Stimulated activated CD4-positive, alpha-beta T cell treated with anti-CD3 and anti-CD28 coated beads, Interleukin-15, amount 100 ng/mL, for 48 hours (primary cell): ENCODE measurements at places on chromosomes 7 and 10.
A peak's percentile ranks its signal among the peaks of the same experiment; 100 is the strongest.

GRCh38 chr10:126417220-126417825 is 29.0 kb upstream of the ADAM12 start:
- DNase-seq = no peak

DNA sequence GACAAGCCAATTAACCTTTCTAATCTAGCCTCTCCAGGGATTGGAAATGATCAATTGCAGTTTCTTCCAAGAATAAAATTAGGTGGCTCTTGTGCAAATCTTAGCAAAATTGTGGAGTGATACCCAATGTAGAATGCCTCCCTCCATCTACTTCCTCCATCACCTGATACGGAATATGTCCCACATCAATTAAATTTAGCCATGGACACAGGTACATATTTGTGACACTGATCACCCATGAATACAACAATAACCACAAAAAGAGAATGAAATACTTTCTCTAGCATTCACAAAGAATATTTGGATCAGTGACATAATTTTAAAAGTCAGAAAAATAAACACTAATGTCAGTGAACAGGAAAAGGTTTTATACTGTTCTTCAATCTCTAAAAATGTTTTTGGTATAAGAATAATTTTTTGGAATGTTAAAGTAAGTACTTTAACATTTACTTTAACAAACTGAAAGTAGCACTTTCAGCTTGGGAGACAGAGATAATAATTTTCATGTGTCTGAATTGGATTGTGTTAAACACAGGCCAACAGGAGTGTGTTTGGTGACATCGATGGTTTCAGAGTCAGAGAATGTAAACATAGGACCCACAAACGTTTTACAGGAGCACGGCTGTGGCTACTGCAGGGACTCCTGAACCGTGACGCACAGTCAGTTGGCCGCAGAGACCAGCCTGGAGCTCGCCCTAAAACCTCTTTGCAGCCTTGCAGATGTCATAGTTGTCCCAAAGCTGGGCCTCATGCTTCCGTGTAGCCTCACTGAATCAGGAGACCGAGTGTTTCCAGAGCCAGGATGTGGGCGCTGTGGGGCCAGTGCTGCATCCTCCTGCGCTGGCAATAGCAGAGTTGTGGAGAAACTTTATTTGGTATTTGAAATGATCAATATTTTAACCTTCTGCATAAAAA is 7.2 kb downstream of the RBM20 start:
- DNase-seq = no peak

GRCh38 chr7:17985473-17986239 is 42.0 kb downstream of the PRPS1L1 start:
- no peak for DNase-seq

- peak; percentile 43 for DNase-seq
These were observed 1.1 kb upstream of the HBP1 start for GRCh38 chr7:107167483-107168232.

- DNase-seq = peak; percentile 24
These were observed 91.5 kb downstream of the GSDME start for GRCh38 chr7:24665564-24666294.

DNA sequence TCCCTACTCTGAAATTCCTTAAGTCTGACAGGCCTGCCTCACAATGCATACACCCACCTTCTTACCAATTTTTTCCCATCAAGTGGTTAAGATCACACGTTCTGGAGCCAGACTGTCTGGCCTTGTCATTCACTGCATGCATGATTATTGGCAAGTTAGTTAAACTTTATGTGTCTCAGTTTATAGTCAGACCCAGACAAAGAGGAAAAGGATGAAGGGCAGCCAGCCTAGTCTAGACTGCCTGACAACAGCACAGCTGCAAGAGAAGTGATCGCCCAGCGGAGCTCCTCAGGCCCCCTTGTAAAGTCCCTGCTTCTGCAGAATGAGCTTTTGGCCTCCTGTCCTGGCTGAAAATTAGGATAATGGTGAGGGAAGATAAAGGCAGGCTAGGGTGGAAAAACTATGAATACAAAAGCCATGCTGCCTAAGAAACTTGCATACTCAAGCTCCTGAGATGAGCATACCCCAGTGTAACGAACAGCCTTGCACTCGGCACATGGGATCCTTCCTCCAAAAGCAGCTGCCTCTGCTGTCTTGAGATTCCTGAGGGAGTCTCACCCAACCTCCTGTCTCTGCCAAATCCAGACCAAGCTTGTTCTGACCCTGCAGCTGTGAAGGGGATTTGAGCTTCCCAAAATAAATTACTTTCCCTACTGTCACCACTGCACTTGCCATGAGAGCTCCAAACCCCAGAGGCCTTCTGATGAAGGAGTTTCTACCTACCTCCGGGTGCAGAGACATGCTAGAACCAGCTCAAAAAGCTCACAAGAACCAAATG is 26.7 kb upstream of the MRLN start:
- no peak for DNase-seq

DNA sequence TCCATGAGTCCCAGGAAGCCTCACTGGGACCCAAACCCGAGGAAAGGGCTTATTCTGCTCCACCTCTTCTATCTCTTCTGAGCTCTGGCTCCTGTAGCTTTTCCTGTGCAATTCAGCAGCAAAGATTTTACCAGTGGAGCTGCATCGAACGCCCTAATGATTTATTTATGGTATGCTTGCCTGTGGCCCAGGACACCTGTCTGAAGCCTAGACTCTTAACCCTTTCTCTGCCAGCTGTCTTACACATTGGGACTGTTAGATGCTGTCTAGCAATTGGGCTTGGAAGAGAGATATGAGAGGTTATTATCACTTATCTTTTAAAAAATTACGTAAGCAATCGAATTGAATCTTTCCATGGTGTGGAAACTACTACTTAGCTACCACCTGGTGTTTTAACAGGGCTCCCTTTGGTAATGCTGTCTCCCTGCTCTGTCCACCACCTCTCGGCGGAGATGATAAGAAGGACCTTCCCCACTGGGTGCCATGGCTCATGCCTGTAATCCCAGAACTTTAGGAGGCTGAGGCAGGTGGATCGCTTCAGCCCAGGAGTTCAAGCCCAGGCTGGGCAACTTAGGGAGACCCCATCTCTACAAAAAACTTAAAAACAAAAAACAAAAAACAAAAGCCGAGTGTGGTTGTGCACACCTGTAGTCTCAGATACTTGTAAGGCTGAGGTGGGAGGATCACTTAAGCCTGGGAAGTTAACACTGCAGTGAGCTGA is 8.8 kb downstream of the ACSL5 start:
- no peak for DNase-seq

- DNase-seq = no peak
These were observed 21.4 kb upstream of the PARP12 start for GRCh38 chr7:140084142-140084655.

GRCh38 chr10:10213237-10213636 is 804.4 kb upstream of the CELF2 start:
- no peak for DNase-seq

- DNase-seq = no peak
These were observed 227.6 kb downstream of the HPSE2 start for GRCh38 chr10:99008054-99008453.

DNA sequence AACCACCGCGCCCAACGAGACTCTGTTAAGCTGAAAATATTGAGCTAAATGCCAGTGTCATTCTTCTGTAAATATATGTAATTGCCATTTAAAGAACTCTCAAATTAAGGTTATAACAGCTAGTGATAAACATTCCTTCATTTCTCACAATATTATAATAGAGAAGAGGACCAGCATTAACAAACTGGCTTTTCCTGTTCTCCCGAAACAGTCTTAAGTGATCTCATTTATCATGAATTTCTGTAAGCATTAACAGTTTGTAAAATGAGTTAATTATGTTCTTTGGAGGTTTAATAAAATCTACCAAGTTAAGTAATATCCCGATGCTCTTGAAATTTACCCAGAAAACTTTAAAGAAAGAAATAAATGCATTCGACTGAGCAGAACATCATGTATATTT is 352.8 kb downstream of the KCNMA1 start:
- no peak for DNase-seq

DNA sequence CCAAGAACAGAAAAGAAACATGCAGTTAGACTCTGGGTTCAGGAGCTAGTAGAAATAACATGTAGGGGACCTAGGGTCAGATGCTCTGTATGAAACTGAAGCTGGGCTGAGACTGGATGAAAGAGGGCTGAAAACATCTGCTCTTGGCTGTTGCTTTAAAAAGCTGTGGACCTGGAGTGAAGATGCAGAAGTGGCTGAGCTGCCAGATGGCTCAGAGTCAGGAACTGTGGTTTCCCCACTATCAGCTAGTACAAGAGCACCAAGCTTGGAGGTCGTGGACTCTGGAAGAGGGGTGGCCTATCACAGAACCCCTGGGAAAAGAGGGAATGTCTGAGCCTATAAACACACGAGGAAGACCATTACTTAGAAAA is 5.9 kb downstream of the ADK start:
- DNase-seq = no peak

DNA sequence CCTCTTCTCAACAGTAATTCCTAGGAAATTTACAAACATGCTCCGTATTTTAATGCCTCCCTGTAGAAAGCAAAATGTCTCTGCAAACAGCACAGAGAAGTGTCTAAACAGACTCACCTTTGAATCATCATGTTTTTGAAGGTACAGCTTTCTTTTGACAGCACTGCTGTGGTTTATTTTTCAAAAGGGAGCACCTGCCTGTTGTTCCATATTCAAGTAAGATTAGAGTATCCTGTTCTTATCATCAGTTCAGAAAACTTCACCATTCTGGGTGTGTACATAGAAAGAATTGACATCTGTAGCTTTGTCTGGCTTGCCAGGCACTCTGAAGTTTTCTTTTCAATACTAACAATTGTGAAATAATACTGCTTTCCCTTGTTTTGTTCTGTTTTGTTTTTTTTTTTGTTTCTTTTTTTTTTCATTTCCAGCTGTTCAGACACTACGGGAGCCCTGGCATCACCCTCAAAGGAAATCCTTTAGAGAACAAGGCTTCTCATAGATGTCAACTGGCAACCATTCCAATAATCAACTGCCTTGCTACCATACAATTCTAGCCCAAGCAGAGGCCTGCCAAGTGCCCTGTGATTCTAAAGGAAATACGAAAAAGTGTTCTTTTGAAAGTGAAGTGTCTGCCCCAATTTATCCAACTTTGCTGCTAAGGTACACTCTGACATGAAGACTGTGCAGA is 275.9 kb downstream of the PRPF18 start:
- DNase-seq = no peak

- no peak for DNase-seq
These were observed 222.2 kb upstream of the FZD1 start for GRCh38 chr7:91041901-91042484.

DNA sequence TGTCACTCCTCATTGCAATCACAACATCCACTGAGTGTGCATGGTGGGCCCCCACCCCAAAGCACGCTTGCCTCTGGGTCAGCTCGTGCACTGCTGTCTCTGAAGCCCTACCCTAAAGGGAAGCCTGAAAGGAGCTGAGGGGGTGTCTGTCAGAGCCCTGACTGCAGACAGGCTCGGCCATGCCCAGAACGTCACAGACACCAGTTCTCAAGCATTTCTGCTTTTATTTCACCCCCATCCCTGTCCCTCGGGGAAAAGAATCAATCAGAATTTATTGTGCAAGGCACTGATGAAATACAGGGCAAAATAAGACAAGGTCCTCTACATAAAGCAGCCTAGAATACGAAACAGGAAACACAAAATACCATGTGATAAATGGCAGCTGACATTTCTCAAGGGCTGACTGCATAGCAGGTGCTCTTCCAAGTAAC is 231.8 kb downstream of the WDR37 start:
- DNase-seq = no peak

DNA sequence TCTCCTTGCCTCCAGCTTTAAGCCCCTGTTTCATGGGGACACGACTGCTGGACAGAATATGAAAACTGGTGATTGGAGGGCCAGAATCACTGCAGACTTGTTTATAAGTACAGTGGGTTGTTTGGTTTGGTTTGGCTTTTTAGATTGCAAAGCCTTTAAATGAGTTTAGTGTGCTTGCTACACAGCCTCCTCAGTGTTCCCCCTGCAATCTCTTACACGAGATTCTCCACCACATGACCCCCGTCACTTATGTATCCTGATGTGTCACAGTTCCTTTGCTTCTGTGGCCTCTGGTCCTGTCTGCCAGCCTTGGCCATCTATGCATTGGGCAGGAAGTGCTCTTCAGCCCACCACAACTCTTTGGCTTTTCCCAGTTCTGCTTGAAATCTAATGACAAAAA is 103.7 kb upstream of the ANKRD1 start:
- no peak for DNase-seq

DNA sequence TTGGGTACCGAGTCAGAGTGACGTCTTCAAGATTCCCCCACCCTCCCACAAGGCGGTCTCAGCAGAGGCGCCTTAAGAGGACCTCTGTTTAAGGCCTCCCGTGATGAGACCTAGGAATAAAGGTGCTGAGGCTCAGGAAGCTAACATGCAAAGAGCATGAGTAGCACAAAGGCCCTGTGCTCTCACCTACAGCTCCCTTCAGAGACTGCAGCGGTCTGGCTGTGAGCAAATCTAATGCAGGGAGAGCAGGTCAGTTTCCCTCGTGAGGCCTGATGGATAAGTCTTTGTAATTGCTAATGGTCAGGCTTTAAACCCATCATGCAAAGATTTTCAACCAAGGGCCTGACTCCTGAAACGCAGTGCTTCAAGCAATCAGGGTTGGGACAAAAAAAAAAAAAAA is 909.3 kb upstream of the GHITM start:
- no peak for DNase-seq

DNA sequence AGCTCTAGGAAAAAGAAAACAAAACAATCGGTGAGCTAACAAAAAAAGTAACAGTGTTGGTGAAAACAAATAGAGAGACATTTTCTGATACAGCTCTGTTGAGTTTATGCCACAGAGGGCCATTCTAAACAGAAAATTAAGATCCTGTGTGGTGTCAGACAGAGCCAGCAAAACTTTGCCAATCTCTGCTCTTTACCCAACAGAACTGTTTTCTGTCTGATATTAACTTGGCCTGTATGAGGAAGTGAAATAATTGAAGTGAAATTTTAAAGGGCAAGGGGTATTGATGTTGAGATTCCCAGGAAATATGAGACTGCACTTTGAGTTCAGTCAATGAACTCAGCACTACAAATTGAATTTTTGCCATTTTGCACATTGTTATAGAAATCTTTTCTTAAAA is 101.0 kb downstream of the AOAH start:
- DNase-seq = no peak

- DNase-seq = no peak
These were observed 108.8 kb downstream of the ATE1 start for GRCh38 chr10:121819049-121819448.

DNA sequence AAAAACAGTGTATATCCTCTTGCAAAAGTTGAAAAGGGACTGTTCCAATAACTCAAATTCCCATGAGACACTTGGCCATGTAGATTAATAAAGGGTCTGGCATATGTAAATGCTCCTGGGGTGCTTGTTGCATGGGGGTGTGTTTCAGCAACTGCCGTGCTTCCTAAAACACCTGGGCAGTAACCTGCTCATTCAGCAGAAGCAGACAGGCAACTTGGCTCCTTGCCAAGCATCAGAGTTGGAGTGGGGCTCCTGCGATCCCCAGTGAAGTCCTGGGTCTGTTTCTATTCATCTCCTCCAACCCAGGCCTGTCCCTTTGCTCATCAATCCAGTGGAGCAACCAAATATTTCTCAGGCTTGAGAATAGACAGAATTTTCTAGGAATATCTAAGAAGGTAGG is 42.2 kb upstream of the ADAM12 start:
- DNase-seq = no peak

DNA sequence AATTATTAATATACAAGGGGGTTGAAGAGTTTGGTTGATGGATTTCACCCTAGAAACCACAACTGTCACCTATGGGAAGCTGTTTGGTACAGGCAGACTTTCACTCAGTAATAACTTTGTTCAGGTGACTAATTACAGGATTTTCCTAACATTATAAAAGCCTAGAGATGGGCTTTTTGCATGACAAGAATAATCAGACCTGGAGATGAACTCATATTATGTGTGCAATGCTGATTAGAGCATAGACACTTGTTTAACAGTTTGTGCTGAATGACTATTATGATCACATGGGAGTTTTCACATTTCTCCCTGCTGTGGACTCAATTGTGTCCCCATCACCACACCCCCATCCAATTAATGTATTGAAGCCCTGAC is 90.2 kb upstream of the STEAP4 start:
- DNase-seq = no peak
